ENCODE measurements at places on chromosomes 16 and 17.

- no peak for DNase-seq
Observed at GRCh38 chr17:48604770-48605329, at the start of gene HOXB6. HOXB6 (minus strand) TSS chr17:48604986; CDS start chr17:48598150, 6,836 bp downstream.

DNA sequence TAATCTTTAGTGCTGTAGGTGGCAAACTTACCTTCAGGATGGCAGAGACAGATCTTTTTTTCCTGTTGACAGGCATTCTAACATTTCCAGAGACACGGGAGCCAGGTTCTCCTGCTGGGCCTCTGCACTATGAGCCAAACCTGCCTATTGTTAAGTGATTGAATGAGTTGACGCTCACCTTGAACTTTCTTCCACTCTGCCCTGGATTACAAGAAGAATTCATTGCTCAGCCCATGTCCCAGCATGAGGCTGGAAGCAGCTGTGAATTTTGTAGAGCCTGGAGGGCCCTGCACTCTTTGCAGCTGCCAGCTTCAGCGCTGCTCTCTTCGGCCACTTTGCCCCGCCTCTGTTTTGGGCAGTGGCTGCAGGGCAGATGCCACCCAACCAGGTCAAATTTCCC is 9.4 kb upstream of the SLC7A5 start:
- DNase-seq, result no peak

DNA sequence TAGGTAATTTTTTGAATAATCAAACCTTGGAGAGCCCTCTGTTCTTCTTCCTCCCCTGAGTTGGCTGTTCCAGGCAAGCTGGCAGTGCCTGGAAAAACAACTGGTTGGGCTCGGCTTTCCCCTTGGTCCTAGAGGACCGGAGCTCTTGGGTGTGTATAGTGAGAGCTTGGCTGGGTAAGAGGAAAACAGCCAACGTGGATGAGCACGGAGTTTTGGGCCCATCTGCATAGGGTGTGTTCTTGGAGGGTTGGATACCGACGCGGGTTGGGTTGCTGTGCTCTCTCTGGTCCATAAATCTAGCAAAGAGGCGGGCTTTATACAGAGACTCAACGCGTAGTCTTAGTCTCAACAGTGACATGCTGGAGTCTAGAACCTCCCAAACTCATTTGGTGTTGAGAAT is 23.2 kb downstream of the ITGB3 start:
- no peak for DNase-seq

DNA sequence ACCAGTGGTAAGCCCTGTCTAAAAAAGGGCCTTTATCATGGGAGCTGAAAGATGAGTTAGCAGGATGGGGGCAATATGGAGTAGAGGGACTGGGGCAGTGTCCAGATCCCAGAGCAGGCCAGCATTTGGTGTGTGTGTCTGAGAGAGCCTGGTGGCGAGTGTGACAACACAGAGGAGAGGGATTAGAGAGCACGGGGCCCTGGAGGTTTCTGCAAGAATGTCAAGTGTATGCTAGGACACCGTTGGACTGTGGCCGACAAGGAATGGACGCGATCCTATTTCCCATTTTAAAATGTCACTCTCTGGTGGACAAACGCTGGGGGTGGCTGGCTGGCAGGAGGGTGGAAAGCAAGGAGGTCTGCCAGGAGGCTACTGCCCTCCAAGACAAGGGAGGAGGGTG is 12.4 kb downstream of the TAC4 start:
- no peak for DNase-seq

DNA sequence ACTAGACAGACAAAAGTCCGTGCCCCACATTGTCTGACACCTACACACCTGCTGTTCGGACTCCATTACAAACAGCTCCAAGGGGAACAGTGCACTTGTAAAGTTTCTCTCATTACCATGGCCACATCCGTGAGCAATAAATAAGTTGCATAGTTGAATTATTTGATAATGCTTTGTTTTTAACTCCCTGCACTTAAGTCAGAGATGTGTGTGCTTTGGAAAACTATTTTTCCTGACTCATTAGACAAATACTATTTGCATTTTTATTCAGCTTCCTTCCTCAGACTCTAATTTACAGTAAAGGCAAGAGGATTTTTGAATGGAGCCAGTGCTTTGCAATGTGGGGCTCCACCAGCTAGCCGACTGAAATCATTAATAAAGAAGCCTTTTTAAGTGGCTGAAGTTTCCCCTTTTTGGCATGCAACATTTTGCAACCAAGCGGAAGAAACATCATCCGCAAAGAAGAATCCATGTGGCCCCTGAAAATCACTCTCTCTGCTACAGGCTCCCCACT is 6.5 kb upstream of the CCL2 start:
- DNase-seq, result peak; percentile 86
